ENCODE measurements at places on chromosomes 2 and 18.

- peak; percentile 76 for DNase-seq
Observed at GRCh38 chr2:241966647-241967466, 97.3 kb downstream of the RTP5 start.

DNA sequence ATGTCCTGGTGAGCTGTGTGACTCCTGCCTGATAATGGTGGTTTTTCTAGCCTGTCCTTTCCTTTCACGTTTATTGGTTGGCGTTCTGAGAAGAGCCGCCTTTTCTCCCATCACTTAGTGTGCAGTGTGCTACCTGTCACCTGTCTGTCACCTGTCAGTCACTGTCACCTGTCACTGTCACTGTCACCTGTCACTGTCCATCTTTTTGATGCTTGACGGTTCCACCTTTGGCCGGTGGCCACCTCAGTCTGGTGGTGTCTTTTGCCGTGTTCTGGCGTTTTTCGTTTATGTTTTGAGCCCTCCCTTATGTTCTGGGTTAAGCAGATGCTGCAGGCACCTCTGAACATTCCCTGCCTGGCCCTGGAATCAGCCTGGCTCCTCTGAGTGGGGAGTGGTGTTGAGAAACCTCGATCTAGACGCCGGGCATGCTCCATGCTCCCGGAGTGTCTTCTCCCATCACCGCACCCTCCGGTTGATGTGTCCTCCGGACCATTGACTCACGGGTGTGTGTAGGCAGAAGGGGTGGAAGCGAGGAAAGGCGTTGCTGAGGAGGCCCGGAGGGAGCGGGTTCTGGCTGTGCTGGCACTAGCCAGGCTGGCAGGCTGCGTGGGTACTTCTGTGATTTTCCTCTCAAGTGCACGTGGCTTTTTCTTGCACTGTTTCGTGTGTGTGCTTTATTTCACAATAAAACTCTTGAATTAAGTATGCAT is 20.7 kb downstream of the DTYMK start:
- DNase-seq = no peak

GRCh38 chr2:178553047-178553446 is 72.8 kb downstream of the PLEKHA3 start:
- DNase-seq = peak; percentile 2

DNA sequence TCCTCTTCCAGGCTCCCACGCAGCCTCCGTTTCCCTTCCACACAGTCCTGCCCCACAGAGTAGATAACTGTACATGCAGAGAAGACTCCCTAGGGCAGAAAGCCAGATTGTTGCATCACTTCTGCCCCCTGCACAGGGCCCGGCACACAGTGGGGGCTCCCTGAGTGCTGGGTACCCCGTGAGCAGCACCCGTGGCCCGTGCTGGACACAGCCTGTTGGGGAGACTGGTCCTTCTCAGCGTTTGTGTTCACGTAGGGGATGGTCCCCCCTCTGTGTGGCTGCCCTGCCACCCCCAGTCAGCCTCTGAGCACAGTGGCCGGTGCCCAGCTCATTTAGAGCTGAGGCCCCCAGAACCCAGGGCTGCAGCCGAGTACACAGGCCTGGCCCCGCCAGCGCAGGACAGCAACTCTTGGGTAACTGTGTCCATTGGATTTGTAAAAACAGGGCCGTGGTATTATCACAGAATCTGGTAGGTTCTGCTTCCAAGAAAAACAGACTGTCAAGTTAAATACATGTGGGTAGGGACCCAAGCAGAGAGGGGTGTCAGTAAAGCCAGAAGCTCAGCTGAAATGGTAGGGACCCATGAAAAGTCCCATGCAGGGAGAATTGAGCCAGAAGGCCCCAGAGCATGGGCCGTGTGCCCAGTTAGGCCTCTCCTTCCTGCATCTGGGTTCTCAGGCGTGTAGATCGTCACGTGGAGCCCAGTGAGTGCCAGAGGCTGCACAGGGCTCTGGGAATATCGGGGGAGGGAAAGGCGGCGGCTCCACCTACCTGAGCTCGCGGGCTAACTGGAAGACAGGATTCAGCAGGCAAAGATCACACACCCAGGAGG is 257.3 kb downstream of the ATAD2B start:
- DNase-seq = peak; percentile 18
